H1 (cell line): ENCODE measurements at places on chromosomes 11 and 22.

GRCh38 chr11:103789952-103790351 lies 246.5 kb upstream of the DDI1 start:
- DNase-seq: no peak

- no peak for DNase-seq
Observed at GRCh38 chr22:24133187-24133965, 47.9 kb upstream of the SUSD2 start.

DNA sequence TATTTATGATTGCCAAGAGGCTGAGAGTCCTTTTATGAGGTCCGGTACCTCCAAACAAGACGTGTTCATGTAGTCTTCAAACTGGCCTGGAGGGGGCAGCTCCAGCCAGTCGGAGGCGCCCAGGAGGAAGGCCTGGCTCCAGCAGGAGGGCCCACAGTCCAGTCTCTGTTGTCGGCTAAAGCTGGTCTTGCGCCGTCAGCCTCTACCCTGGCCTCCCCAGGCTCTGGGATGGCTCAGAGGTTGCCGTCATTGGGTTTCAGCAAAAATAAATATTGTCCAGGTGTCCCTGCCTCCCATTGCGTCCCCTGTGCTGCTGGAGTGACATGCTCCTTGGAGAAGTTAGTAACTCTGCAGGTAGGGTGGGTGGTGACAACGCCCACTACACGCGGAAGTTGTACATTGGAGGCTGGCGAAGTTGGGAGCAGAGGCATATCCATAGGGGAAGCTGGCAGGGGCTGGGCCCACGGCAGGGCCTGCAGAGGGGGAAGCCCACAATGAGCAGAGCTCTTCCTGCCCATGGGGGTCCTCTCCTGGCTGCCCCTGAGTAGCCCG lies 1.0 kb upstream of the SLC25A1 start:
- peak; percentile 78 for DNase-seq

DNA sequence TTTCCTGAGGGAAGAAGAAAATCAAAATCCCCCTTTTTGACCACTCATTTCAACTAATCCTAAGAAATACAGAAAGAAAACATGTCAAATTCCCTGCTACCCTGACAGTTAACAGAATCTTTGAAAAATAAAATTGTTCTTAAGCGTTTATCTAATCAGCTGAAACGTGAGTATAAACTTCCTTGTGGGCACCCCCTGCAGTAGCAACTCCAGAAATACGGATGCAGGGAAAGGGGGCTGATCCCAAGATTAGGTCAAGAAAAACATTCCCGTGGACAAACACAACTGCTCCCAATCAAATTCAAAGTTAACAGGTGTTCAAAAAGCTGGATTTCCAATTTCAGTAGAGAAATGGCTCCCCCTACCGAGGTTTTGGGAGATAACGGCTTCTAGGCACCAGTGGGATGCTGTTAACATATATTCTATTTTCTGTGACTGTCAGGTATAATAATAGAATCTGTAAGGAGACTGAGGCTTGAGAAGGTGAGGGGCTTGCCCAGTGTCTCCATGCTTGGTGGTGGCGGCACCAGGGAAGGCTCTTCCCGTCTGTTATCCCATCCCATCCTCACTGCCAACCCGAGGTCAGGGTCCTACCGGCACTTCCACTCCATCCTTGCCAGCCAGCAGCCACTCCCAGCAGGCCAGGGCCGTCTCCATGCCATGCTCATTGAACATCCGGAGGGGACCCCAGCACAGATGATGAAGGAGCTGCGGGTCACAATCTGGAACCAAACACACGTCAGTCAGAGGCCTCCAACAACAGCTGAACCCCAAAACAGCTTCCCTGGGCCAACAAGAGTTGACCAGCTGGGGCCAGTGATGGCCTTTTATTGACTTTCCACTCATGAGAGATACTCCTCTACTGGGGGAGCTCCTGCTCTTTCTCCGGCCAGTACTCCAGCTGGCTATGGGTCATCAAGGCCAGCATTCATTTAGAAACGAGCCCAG lies 32.0 kb upstream of the SERPIND1 start:
- DNase-seq: no peak

DNA sequence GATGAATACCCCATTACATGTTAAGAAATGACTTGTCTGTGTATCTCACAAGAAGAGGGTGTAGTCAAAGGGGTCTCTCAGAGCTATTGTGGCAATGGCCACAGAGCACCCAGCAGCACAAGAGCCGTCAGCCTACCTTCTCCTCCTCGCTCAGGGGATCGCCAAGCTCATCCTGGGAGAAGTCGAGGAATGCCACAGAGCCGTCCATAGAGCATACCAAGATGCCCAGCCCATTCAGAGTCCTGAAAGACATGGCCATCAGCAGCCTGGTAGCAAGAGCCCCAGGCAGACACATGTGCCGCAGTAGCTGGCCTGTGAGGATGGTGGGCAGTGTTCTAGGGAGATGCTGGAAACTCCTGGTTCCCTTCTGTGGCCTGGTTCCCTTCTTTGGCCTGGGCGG lies 44.0 kb downstream of the HIRA start:
- DNase-seq: no peak

DNA sequence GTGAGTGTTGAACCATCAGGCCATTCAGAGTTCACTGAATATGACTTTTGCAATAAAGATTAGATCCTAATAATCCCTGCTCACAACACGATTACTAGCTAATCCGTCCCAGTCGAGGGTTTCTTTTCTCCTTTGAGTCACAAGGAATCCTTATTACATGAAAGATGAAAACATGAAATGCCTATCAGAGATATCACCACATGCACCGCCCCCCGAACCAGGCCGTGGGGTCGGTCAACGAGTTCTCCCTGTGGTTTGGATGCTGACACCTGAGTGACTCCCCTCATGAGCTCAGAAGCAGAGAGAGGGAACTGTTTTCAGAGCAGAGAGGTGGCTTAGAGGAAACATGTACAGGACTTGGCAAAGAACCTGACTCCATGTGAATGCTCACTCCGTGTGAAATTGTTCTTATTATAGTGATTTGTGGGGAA lies 263.3 kb downstream of the ETS1 start:
- no peak for DNase-seq

- no peak for DNase-seq
Observed at GRCh38 chr11:97890466-97890865, 1130.3 kb upstream of the CNTN5 start.

GRCh38 chr22:36154423-36154945 lies 6.1 kb downstream of the APOL3 start:
- DNase-seq: no peak

- DNase-seq: no peak
Observed at GRCh38 chr11:68891351-68891948, 12.2 kb downstream of the MRPL21 start.

DNA sequence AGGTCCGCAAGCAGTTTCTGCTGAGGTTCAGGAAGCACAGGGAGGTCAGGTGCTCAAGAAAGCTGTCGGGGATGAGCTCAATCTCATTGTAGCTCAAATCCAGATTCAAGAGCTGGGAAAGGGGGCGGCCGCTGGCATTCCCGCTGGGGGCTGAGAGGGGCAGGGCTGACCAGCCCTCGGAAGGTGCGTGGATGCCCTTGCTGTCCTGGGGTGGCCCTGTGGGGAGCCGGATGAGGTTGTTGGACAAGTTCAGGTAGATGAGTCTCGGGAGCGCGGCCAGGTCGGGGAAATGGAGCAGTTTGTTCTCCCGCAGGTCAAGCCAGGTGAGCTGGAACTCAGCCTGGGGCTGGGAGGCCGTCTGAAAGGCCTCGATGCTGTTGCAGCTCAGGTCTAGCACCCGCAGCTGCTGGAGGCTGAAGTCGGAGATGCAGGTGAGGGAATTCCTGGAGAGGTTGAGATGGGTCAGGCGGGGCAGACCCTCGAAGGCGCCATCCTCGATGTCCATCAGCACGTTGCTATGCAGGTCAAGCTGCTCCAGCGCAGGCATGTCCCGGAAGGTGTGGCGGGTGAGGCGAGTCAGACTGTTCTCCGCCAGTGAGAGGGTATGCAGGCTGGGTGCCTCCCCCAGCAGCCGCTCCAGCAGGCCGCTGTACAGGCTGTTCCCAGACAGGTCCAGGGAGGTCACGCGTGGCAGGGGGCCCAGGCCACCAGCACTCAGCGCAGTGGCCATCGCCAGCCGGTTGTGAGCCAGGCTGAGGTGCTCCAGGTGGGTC lies 9.8 kb downstream of the LRRC32 start:
- no peak for DNase-seq

DNA sequence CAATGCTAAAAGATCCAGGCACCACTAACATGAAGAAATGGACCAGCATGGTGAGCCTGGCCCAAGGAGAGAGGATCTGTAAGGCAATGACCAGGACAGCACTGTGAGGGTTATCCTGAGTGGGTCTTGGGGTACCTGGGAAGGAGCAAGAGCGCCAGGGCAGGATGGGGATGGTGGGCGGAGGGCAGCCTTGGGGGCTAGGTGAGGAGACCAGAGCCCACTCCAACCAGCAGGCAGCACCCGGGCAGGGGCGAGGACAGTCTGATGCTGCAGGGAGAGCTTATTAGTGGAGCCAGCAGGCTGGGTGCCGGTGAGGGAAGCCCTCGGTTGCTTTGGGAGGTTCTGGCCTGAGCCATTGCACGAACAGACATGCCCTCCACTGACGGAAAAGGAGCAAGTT lies 10.7 kb upstream of the NAP1L4 start:
- DNase-seq: no peak

GRCh38 chr11:83566950-83567349 lies 280.8 kb upstream of the CCDC90B start:
- no peak for DNase-seq

DNA sequence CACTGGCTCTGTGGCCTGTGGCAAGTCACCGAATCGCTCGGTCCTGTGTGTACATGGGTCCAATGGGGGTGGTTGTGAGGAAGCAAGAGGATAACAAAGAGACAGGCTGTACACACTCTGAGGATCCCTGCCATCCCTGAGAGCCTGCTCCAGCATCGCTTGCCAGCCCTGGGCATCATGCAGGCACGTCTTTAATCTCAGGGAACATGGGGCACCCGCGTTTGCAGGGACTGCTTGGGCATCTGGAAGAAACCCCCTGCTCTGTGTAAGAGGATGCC lies 1.3 kb upstream of the C1QTNF5 start:
- DNase-seq: no peak

GRCh38 chr11:83702796-83703195 lies 416.6 kb upstream of the CCDC90B start:
- no peak for DNase-seq

DNA sequence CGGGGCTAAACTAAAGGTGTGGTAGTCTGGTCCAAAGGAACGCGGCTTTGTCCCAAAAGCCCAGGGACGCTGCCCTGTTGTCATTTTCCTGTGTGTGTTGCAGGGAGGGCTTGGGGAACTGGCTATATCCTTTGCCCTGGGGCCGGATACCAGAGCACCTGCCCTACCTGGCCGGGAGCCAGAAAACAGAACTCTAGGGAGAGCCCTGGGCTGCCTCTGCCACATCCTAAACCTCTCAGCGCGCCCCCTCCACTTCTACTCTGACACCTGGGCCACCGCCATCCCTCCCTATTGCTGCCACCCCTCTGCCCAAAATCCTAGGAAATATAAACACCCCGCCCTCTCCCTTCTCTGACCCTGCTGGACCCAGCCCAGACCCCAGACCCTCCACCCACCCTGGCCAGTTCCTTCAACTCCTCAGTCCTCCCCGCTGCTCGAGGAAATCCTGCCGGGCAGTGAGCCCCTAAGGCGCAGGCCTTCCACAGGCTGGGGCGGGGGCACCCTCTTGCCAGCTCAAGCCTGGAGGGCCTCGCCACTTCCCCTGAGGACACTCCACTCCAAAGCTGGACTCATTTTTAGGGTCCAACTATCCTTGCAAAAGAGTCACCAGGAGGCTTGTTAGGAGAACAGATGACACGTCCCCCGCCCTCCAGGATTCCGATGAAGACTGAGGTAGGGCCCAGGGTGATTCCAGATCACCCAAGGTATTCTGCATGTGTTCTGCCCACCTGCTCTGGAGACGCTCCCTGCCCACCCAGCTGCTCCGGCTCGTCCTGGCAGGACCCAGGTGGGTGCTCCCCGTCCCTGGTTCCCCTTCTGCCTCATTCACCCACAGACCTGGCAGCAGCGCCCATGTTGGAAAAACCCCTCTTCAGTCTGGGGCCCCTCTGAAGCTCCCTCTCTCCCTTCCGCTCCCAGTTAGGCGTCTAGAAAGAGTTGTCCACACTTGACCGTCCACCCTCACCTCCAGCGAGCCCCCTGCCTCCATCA lies 12.2 kb downstream of the KCTD17 start:
- no peak for DNase-seq

GRCh38 chr11:120744016-120744994 lies 232.8 kb downstream of the GRIK4 start:
- no peak for DNase-seq

DNA sequence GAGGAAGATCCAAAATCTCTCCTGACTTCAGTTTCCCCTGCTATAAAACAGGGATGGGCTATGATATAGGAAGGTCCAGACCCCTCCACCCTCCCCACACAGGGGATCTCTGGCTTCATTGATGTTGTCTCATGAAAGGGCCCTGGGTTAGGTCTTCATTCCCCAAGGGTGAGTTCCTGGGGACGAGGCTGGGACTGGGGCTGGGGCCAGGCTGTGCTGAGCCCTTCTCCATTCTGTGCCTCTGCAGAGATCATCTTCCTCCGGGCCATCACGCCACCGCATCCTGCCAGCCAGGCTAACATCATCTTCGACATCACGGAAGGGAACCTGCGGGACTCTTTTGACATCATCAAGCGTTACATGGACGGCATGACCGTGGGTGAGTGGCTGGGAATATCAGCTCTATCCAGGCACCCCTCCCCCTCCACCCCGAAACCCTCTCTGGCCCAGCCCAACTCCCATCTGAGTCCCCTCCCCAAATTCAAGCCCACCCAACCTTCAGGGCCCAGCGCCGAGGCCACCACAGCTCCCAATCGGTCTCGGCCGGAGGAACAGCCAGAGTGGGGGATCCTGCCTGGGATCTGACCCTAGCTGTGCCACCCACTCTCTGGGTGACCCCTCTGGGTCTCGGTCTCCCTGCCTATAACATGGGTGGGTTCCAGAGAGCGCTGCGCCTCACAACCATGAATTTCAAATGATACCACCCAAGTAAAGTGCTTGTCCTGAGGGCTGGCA lies 74.2 kb downstream of the FBLN1 start:
- DNase-seq: no peak

- no peak for DNase-seq
Observed at GRCh38 chr11:116073854-116074837, 569.9 kb upstream of the CADM1 start.

DNA sequence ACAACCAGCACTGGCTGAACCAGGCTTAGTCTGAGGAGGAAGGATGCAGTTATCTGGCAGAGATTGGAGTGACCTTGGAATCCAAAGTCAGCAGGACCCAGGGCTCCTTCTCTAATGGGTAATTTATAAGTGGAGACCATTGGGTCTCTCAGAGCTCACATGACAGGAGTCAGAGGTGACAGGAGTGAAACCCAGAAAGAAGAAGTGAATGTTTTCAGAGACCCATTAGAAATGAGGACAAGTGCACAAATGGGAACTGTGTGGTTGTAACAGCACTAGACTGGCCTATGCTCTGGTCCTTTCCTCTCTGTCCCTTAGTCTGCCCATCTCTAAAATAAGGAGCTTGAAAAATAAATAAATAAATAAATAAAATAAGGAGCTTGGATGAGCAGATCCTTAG lies 107.4 kb downstream of the SERGEF start:
- no peak for DNase-seq
